Activated CD4-positive, alpha-beta memory T cell treated with anti-CD3 and anti-CD28 coated beads for 36 hours (primary cell): ENCODE measurements at places on chromosomes 12 and 14.

DNA sequence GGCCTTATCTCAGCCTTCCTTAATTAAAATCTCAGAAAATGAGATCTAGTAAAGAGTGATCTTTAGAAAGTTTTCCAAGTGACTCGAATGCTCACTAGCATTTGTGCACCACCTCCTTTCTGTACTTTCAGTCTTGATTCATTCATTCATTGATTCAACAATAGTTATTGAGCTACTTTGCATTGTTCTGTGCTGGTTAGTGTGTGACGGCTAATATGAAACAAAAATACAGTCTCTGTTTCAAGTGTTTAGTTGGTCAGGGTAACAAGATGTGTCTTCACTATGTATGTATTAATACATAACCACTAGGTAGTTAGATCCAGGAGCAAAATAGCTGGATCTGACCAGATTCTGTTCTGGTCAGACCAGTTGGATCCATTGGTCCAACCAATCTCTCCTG lies 100.9 kb downstream of the FAR2 start:
- no peak for DNase-seq

- no peak for DNase-seq
Observed at GRCh38 chr12:110916295-110916875, 4.0 kb downstream of the MYL2 start.

GRCh38 chr12:117127933-117128823 lies 29.0 kb upstream of the TESC start:
- DNase-seq, result no peak

- DNase-seq, result no peak
Observed at GRCh38 chr14:20035449-20035848, 389 bp downstream of the OR4K13 start.

GRCh38 chr12:76232013-76232412 lies 116.2 kb downstream of the BBS10 start:
- no peak for DNase-seq

DNA sequence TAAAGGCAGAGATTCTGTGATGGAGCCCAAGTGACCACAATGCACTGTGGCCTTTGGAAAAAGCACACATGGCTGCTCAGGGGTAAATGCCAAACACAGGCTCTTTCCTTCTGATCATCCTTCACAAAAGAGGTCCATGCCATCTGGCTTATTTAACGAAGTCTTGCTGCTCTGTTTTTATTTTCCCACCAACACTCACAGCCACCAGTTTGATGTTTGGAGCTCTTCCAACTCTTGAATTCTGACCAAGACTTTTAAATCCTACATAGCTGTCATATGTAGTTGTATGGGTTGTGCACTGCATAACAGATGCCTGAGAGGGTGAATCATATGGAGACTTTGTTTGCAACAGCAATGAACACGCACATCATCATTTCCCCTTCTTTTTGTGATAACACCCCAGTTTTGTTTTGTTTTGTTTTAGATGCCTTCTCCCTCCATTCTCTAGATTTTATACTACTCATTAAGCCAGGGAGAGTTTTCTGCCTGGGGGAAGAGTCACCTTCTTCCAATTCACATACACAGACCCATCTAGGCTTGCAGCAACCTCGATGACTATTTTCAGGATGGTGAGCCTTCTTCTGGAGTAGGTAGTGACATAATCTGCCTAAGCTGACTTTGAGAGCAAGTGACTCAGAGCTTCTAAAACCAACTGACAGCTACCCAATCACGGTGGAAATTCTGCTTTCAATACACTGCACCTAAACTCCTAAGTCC lies 145.2 kb upstream of the WSCD2 start:
- no peak for DNase-seq

GRCh38 chr12:63777340-63777739 lies 2.4 kb upstream of the RXYLT1 start:
- no peak for DNase-seq

- no peak for DNase-seq
Observed at GRCh38 chr14:60085085-60085484, 6.6 kb upstream of the PCNX4 start.

GRCh38 chr14:91159182-91159581 lies 45.3 kb downstream of the DGLUCY start:
- DNase-seq, result no peak

DNA sequence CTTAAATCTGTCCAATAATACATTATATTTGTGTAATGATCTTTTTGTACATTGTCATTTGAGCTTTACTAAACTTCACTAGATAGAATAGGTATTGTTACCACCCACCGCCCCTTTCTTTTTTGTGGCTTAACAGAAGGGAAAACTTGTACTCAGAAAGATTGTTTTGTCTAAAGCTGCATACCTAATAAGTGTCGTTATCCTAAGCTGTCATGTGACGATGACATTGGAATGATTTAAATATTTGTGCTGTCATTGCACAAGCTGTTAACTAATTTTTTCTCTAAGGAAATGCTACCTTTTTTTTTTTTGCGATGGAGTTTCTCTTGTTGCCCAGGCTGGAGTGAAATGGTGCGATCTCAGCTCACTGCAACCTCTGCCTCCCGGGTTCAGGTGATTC lies 3.6 kb downstream of the DIP2B start:
- DNase-seq, result no peak

DNA sequence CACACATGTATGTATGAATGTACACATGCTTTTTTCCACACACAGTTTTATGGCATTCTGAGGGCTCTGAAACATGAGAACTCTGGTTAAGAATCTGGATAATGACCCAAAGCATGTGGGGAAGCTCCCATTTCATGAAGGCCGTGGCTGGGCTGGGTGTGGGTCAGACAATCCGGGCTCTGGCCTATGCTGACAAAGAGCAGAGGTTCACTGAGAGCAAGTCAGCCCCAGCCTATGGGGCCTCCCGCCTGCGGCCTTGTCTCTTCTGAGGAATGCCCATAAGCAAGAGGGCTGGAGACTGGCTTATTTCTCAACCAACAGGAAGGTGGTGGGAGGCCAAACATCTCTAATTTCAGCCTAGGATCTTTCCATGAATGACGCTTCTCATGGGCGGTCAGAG lies 8.5 kb downstream of the MYH6 start:
- no peak for DNase-seq

GRCh38 chr12:63005382-63005781 lies 70.4 kb upstream of the PPM1H start:
- DNase-seq, result no peak

DNA sequence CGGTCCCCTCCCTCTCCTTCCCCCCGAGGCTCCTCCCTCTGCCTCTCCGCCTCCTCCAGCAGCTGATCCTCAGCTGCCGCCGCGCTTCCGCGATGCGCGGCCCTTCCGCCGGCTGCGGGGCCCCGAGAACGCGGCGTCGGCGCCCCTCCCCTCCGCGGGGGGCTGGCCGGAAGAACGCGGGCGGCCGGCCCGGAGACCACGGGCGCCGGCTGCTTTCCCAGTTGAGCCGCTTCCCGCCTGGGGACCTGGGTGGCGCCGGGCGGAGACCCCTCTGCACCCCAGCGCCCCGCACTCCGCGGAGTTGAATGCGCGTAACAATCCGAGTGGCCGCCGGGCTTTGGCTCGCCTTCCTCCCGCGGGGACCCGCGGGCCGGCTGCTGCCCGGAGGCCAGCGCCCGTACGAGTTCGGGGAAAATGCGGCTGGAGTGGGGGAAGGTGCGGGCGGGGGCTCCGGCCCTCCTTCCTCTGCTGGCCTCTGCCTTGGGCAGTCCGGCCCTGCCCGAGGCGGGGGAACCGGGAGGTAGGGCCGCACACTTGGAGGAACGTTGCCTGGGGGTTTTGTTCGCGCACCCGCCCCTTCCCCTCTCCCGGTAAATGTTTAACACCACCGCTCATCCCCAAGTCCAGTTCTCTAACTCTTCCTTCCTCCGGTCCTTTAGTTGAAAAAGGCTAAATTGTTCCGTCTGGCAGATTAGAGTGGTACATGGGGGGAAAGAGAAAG lies 393 bp upstream of the DCAF5 start:
- no peak for DNase-seq

GRCh38 chr12:123142921-123143735 lies 7.8 kb downstream of the PITPNM2 start:
- DNase-seq, result no peak

DNA sequence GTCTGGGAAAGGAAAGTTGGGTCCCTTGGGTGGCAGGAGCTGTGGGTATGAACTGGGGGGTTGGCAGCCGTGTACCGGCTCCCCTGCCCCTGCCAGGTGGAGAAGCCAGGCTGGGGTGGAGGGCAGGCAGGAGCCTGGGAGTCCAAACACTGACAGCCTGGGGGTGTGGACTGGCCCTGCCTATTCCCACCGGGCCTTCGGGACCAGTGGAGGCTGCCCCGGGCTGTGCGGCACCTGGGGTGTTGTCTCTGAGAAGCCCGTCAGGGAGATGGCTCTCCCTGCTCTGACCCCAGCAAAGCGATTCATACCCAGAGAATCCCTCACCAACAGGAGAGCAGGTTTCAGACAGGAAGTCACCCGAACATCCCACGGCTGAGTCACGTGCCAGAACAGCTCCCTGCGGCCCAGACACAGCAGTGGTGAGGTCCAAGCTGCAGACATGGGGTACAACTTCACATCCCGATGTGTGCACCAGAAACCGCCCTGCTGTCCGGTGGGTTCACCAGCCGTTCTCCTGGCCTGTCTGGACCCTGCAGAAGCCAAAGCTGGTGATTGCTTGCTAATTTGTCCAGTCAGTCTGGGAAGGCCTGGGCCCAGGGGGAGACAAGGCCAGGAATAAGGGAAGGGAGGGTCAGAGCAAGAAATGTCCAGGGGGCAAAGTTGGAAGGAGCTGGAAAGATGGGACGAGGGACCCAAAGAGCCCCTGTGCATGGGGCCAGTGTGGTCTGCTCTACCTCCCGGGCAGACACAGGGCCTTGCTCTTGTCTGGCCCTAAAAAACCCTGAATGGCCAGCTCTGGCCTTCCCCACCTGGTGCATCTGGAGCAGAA lies 2.1 kb upstream of the GPR132 start:
- peak; percentile 87 for DNase-seq

DNA sequence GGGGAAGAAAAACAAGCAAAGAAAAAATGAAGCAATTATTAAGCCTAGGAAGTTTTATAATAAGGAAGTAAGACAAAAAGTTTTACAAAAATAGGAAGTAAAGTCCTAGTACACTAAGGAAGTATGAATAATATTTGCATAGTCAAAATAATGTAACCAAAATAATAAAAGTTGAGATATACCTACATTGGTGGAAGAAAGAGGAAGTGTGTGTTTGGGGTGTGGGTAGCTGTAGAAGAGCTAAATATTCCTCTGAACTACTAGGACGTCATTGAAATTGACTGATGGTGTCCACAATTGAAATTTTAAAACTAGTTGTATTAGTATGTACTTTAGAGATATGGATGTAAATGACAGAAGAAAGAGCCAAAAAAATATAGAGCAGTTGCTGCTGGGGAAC lies 228.4 kb upstream of the OTX2 start:
- no peak for DNase-seq

- no peak for DNase-seq
Observed at GRCh38 chr12:21476949-21477348, 24.5 kb downstream of the RECQL start.

GRCh38 chr14:39939023-39939422 lies 506.8 kb upstream of the FBXO33 start:
- DNase-seq, result no peak

DNA sequence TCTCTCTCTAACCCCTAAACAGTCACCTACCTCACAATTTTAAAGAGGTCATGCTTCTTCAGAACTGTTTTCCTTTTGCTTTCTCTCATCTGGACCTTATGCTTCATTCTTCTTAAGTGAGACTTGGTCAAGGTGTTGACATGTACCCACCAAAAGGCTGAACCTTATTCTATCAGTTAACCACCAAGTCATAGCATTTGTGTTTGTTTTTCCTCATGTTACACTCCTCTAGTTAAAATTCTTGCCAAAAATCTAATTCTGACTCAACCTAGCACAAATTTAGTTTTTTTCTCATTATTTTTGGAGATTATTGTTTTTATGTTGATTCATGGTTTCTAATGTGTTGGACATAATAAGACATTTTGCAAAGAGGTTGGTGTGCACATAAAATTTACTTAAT lies 578.6 kb downstream of the SLC16A7 start:
- DNase-seq, result no peak

DNA sequence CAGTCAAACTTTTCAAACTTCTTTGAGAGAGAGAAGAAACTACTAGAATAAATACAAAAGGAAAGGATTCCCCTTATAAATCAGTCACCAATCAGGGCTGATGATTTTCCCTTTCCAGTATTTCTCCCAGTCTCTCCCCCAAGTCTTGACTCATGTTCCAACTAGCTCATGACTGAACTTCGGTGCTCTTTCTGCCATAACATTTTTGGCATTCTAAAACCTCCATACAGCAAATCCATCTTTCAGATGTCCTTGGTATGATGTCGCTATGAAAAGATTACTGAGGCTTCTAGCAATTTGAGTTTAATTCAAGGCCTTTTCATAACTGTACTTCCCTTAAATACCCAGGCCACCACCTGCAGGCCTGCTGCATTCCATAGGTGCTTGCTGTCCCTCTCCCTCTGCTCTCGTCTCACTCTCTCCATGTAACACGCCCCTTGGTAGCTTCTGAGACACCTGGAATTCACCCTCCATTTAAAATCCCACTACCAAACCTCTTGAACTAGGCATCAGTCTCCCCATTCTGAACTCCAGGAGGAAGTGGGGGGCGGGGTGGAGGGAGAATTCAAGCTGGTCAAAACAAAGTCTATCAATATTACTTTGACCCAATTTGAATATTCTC lies 2.4 kb downstream of the PRKD1 start:
- no peak for DNase-seq

GRCh38 chr12:14954269-14954668 lies 7.1 kb downstream of the ARHGDIB start:
- no peak for DNase-seq

DNA sequence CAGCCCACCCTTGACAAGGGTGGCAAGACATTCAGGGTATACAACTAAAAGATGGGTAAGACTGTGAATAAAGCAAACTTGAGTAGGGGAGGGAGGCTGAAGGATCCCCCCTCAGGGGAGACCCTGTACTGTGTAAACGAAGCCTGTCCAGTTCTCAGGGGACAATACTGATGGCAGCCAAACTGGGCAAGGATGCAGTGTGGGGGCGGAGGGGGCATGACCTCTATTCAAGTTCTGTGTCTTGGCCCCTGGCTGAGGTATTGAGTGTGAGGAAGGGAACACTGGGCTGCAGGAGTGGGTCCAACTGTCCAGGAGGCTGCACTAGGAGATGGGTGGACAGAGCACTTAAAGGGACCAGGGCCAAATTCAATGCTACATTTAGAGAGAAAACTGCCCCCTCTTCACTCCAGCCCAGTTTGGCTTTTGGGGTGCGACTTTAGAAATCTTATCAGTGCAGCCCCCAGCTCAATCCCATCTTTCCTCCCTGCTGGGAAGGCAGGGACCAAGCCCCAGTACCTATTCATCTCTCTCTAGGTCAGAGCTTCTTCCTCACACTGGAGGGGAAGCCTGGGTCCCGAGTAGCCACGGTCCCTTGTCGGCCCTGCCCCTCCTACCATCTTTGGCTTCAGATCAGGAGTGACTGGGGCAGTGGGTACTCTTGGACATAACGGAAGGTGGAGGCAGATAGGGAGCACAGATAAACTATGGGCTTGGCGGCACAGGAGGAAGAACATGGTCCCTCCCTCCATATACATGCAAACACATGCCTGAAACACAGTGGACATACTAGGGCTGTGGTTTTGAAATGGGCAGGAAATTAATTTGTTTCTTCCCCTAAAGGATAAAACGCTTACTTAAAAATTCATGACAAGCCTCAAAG lies 11.8 kb downstream of the SLC39A5 start:
- DNase-seq, result no peak

- no peak for DNase-seq
Observed at GRCh38 chr14:91946622-91947474, 646 bp downstream of the FBLN5 start.
